ENCODE measurements at places on chromosomes 1 and 21.
A peak's percentile ranks its signal among the peaks of the same experiment; 100 is the strongest.

DNA sequence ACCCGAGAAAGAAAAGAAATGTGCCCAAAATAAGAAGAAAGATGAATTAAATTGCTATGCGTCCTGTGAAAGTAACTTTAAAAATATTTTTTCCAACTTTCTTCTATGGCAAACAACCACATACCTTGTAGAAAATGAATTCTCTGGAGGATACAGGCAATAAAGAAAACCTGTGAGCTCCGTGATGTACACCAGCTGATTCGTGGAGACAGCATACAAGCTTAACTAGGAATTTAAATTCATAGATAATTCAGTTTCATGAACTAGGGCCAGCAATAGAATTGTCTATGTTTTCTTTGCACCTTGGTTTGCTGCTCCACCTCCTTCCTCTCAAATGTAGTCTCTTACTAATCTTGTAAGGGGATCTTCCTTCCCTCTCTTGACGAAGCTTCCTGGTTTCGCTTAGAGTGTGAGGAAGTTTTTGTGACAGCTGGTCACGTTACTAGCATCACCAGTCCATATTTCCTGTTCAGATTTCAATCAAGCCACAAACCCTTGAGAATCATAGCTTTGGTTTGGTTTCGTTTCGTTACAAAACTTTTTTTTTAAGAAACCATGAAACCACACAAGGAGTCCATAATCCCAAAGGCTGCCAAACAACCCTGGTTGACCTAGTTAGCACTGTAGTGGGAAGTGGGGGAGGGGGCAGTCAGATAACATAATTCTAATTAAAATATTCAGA lies 35.8 kb downstream of the GREM2 start:
- no peak for DNase-seq

DNA sequence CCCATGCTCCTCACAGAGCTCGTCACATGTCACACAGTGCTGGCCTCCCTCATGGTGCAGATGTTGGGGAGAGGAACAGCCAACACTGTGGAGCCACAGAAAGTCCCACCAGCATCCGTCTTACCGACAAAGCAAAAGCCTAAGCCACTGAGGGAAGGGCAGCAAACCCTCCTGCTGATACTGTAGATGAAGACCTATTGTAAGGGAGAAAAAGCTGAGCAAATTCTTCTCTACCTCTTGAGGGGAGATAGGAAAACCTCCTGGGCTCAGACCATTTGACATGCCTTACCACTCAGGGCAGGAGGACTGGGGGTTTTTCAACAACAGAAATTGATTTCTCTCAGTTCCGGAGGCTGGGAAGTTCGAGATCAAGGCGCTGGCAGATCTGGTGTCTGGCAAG lies 95.9 kb downstream of the WDR64 start:
- DNase-seq: no peak

- DNase-seq: no peak
These were observed 51.9 kb upstream of the FMOD start for GRCh38 chr1:203402629-203403337.

DNA sequence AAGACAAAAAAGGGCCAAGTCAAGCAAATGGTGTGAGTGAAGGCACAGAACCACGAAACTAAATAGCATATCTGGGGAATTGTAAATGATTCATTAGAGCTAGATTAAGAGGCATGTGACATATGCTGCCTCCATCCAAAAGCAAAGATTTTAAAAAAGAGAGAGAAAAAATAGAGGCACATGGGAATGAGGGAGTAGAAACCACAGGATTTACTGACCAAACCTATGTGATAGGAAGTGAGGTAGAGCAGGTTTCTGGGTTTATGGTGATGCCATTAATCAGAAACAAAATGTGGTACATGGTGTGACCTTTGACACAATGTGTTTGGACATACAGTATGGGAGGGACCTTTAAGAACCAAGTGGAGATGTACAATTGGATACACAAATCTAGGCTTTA lies 13.6 kb downstream of the C1orf52 start:
- no peak for DNase-seq

DNA sequence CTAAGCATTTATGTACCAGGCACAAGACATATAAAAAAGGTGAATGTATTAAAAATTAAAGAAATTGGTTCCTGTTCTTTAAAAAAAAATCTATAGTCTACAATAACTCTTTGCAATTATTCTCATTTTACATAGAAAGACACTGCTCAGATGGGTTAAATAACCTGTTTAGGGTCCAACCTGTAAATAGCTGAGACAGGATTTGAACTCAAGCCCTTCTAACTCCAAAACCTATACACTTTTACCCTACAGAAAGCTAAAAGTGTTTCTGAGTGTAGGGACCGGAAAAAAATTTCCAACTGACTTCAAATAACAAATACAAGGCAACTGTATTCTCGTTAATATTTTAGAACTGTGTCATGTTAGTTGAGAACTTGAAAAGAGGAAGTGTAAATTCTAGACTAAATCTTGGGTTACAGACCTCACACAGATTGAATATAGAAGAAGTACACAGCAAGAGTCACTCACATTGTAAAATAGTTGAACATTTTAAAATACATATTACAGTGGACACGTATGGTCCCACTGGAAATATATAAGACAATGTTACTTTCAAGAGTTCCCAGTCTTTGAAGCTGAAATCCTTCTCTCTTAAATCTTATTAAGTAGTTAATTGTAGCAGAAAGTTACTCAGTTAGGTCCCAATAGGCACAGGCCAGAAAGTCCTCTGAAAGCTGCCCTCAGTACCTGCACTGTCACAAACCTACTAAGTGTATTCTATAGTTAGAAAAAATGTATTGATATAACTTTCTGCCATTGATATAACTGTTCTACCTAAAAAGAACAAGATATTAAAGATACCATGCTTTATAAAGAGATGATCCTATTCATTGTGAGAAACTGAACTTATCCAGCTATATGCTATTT lies 7.3 kb downstream of the EDEM3 start:
- no peak for DNase-seq

- DNase-seq: peak; percentile 64
These were observed 8.2 kb upstream of the S100A10 start for GRCh38 chr1:152001631-152002584.

GRCh38 chr1:63789856-63790605 lies 16.2 kb downstream of the ROR1 start:
- no peak for DNase-seq

- DNase-seq: no peak
These were observed 25.9 kb downstream of the PSMB2 start for GRCh38 chr1:35615440-35615839.

- DNase-seq: no peak
These were observed 36.2 kb upstream of the DOCK7 start for GRCh38 chr1:62724430-62724829.

GRCh38 chr1:158177700-158178450 lies 2.8 kb upstream of the CD1D start:
- DNase-seq: no peak

DNA sequence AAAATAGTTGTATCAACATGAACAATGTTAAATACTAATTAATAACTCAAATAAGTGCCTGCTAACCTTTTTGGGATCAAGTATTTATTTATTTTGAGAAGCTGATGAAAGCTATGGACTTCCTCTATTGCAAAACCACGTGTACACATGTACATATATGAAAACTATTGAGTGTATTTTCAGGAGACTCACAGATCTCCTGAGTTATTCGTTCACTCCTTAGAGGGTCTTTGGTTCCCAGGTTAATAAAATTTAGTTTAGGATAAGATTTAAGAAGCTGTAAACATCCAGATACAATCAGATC lies 130.5 kb downstream of the DISC1 start:
- DNase-seq: no peak

GRCh38 chr1:156854634-156855033 lies 4.3 kb downstream of the INSRR start:
- no peak for DNase-seq

All from stimulated activated CD8-positive, alpha-beta memory T cell treated with anti-CD3 and anti-CD28 coated beads, Interleukin-7, amount 100 ng/mL, for 1 hour (primary cell).